ENCODE measurements at places on chromosomes 1 and 21.
A peak's percentile ranks its signal among the peaks of the same experiment; 100 is the strongest.

- no peak for DNase-seq
Observed at GRCh38 chr1:198687429-198687828, 48.6 kb downstream of the PTPRC start.

- no peak for DNase-seq
Observed at GRCh38 chr1:5770981-5771765, 221.1 kb downstream of the NPHP4 start.

- no peak for DNase-seq
Observed at GRCh38 chr1:183889095-183889494, 84.2 kb downstream of the RGL1 start.

- no peak for DNase-seq
Observed at GRCh38 chr1:232682248-232682647, 52.3 kb upstream of the SIPA1L2 start.

GRCh38 chr1:104855550-104855949, 1105.9 kb downstream of the AMY1C start:
- DNase-seq: no peak

DNA sequence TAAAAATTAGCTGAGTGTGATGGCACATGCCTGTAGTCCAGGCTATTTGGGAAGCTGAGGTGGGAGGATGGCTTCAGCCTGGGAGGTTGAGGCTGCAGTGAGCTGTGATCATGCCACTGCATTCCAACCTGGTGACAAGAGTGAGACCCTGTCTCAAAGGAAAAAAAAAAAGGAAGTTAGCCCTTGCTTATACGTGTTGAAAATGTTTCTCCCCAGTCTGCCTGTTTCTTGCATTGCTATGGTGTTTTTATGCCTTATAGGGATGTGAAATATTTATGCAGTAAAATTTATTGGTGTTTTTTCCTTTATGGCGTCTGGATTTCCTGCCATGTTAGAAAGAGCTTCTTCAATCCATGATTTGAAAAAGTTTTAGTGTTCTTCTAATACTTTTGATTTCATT, 3.6 kb upstream of the RERE start:
- no peak for DNase-seq

DNA sequence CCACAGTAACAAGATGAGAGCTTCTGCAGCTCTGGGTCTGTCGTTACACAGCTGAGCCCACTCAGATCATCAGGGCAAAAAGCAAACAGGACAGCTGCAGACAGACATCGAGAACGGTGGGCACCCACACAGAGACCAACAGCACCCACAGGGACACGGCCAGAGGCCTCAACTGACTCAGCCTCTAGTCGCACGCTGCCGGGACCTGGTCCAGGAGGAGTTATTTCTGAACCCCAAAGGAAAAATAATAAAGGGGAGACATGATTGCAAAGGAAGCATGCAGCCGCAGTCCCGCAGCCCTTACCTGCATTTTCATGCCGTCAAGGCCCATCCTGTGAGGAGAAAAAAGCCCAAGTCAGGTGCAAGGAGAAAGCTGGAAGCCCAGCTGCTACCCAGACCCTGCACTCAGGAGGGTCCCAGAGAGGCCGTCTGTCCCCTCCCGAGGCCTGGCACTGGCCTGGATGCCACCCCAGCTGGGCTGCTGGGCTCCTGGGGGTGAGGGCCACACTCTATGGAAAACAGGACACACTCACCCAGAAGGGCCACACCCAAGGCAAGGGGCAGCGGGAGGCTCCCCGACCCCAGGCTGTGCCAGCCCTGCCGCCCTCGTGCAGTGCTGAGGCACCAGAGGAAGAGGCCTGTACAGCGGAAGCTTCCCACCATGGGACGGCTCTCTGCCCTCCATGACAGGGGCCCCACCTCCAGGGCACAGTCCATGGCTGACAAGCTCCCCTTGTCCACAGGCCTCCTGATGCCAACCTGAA, 15.7 kb downstream of the LSS start:
- no peak for DNase-seq

GRCh38 chr1:156894001-156894400, 483 bp downstream of the PEAR1 start:
- DNase-seq: no peak

- no peak for DNase-seq
Observed at GRCh38 chr21:38821959-38822682, 16.4 kb downstream of the ETS2 start.

- no peak for DNase-seq
Observed at GRCh38 chr1:86706018-86706635, 1.8 kb downstream of the SH3GLB1 start.

- no peak for DNase-seq
Observed at GRCh38 chr1:114688526-114688925, 6.8 kb downstream of the AMPD1 start.

DNA sequence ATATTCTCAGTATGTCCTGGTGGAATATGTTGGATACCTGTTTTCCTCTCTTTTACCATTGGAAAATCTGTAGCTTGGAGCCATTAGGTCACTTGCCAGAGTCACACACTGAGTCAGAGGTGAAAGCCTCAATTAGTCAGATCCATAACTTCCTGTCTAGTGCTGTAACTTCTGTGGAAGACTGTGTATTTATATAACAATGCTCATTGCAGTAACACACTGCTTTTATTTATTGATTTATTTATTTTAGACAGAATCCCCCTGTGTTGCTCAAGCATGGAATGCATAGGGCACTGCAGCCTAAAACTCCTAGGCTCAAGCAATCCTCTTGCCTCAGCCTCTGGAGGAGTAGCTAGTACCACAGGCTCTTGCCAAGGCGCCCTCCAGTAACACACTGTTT, 1.3 kb upstream of the DOCK7 start:
- no peak for DNase-seq

GRCh38 chr1:161039546-161039945, 782 bp upstream of the TSTD1 start:
- DNase-seq: no peak

- peak; percentile 73 for DNase-seq
Observed at GRCh38 chr1:64343105-64343822, 126.7 kb upstream of the CACHD1 start.

DNA sequence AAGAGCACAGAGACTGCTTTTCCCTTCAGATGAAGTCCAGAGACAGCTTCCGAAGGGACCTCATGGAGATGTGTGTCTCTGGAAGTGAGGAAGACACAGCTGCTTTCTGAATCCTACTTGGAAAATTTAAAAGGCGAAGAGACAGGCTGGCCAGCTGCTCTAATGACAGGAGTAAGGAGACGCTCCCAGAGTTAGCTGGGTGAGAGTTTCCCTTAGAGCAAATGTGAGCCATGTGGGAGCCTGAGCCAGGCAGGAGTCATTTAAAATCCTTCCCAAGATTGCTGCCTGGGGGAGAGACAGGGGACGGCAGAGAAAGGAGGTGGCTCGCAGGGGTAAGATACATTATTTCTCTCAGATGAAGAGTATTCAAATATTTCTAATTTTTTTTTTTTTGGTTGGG, 53.1 kb downstream of the ZNF326 start:
- no peak for DNase-seq

- no peak for DNase-seq
Observed at GRCh38 chr1:20491178-20491577, 5.2 kb upstream of the CAMK2N1 start.

DNA sequence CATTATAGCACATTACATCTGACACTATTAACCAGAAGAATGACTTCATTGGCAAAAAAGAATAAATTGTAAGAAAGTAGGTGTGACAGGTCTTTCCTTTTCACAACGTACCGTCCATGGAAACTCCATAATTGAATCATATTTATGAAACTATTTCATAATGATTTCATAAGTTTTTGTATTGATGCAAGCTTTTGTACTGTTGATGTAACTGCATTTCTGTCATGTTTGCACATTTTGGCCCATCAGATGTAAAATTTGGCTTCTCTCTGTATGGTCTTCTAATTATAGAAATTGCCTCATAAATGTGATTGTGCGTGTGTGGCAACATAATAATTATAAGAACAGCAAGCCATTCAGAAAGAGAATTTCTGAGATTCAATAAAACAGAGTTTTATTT, 180.7 kb upstream of the ZNHIT6 start:
- DNase-seq: no peak

GRCh38 chr1:177122461-177123251, 41.9 kb downstream of the ASTN1 start:
- DNase-seq: no peak

GRCh38 chr1:225437710-225438437, 10.0 kb upstream of the LBR start:
- DNase-seq: no peak

DNA sequence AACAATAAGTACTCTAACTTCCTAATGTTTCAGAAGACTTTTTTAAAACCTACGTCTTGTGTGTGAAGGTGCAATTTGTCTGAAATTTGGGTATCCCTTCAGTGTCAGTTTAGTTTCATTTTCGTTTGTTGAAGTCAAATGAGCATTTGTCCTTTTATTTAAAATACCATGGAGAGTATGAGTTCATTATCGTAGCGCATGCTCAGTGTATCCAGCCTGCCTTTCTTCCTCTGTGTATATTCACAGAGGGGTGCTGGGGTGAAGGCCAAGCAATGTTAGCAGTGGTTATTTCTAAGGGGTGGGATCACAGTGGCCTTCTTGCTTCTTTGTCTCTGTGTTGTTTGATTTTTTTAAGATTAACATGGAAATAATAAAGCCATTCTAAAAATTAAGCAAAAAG, 43.2 kb downstream of the CNN3 start:
- DNase-seq: no peak

DNA sequence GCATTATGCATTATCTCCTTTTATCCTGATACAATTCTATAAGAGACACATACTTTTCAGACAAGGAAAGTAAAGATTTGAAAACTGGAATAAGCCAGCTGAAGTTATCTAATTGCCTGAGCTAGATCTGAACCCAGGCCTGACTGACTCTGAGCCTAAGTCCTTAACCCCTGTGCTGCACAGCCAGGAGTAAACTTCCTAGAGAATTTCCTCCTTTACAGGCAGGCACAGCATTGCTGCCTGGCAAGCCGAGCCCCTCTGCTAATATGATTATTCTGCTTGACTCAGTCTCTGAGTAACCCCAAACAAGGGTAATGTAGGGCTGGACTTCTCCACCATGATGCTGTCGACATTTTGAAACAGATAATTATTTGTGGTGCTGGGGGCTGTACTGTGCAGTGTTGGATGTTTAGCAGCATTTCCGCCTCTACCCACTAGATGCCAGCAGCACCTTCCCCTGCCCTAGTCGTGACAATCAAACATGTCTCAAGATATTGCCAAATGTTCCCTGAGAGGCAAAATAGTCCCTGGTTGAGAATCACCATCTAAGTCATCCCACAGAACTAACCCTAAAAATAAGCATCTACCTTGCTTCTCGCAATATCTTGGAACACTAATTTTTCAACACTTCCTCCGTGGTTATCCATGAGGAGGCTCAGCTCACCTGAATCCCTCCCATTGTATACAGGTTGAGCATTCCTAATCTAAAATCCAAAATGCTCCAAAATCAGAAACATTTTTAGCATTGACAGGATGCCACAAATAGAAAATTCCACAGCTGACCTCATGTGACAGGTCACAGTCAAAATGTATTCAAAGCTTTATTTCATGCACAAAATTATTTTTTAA, 18.5 kb downstream of the CAMK1G start:
- DNase-seq: no peak

DNA sequence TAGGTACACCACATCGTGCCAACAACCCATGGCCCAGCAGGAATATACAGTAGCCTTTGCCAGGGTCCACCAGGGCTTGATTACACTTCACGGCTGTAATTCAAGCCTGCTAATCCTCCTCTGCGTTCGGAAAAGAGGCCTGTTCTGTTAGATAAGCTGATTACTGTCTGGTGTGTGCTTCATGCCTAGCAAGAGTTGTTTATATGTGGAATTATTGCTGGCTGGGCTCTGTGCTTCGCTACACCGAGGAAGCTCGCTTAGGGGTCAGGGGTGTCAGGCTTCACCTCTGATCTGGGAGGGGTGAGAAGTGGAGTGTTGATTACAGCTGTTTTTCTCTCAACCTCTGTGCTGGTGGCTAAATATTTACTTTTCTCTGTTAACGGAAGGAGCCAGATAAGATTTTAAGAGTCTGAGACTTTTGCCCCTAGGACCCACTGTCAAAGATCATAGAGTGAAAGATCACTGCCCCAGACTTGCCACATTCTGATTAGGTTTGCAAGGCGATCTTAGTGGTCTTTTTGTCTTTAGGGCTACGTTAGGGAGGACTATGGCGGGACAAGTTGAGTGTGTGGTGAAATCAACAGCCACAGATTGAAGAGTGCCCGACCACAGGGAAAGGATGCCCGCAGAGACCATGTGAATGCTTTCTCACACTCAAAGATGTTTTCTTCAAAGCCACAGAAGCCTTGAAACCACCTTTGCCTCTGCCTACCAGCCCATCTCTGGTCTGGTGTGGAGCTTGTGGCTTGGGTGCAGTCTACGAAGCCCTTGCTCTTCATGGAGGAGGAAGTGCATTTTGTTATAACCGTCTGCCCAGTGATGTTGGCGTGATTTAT, 216.1 kb downstream of the PBX1 start:
- peak; percentile 77 for DNase-seq

DNA sequence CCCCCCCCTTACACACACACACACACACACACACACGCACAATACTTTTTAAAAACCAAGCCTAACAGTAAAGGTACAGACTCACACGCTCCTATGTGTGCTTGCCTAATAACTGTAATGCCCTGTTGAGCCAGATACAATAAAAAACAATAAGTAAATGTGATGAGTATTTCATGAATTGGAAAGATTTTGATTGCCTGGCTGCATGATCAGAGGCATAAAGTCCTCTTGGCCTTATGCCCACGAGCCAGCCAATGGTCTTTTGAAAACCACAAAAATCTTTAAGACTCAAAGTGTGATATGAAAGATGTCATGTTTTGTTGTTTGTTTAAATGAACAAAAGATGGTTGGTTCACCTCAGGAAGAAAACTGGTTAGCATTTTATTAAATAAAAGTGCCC, 441.9 kb upstream of the ZRANB2 start:
- no peak for DNase-seq

- DNase-seq: no peak
Observed at GRCh38 chr1:177897281-177897997, 72.4 kb downstream of the SEC16B start.

- no peak for DNase-seq
Observed at GRCh38 chr1:17304151-17304825, 3.7 kb upstream of the PADI4 start.

DNA sequence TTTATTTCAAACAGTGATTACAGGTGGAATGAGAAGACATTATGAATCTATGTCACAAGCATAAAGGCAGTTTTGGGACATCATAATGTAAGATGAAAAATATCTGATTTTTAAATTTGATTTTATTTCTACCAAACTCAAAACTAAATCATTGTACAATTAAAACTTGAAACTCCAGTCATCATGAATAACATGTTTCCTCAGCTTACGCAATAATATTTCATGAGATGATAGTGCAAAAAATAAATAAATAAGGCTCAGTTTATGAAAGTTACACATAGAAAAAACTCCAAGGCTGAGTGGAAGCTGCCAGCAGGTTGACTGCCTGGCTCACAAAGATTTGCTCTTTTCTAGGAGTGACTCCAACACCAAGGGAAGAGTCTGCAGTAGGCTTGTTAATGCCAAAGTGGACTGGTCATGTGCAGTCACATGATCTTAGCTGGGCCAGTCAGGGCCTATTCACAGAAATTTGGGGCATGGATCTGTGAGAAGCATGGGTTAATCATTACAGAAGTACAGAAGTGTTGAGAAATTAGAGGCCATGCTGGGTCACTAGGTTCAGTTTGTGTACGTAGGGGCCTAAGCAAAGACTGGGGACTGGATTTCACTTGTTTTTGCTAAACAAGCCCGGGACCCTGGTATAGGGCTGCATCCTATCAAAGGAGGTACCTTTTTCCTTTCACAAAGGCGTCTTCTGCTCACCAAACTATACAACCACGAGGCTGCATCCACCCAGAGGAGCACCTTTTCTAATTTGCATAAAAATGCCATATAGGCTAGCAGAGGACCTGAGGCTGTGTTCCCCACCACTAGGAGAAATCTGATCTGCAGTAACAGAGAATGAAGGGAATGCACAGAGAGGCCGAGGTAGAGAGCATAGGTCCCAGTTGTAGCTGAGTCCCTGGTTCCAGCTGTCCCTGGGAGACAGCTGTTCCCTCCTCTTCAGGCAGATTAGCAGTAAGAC, 4.9 kb upstream of the ABCA4 start:
- DNase-seq: no peak

Data from NCI-H748 treated with DMSO at 0.1 percent for 48 hours (cell line).